ENCODE measurements at places on chromosomes 5 and 9.

- DNase-seq, result no peak
Measured at GRCh38 chr5:120236360-120236759, 227.7 kb upstream of the PRR16 start.

DNA sequence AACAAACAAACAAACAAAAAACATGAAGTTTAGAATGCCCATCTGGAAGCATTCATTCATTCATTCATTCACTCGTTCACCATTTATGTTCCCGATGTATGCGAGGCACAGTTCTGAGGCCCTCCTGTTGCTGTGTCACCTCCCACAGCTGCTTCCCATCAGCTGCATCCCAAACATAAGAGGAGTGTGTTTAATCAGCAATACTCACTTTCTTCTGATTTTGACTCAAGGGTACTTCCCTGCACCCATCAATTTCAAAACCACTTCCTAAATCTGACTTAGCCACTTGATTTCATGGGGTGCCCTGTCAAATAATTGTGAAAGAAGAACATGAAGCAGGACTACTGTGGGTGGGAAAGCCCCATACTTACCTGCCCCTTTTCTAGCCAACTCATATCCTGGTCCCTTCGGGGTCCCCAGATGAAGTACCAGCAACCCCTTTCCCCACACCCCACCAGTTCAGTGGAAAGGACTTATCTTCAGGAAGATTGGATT, 128.0 kb upstream of the IL12B start:
- DNase-seq, result peak; percentile 41

GRCh38 chr9:126563556-126563955, 50.2 kb upstream of the LMX1B start:
- no peak for DNase-seq

- DNase-seq, result no peak
Measured at GRCh38 chr9:85062385-85063022, 393.0 kb downstream of the NTRK2 start.

DNA sequence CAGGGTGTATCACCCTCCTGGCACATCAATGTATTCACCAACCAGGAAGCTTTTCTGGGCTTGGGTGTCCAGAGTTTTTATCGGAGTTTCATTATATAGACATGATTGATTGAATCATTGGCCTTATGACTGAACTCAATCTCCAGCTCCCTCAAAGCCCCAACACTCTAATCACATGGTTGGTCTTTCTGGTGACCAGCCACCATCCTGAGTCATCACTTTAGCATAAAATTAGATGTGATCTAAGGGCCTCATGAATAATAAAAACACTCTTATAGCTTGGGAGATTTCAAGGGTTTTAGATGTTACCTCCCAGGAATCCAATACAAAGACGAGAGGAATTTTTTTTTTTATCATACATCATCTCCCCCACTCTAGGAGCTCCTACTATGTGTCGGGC, 7.7 kb upstream of the PBX3 start:
- DNase-seq, result no peak

All from GM20000 (cell line).